ENCODE measurements at places on chromosomes 5 and 9.

DNA sequence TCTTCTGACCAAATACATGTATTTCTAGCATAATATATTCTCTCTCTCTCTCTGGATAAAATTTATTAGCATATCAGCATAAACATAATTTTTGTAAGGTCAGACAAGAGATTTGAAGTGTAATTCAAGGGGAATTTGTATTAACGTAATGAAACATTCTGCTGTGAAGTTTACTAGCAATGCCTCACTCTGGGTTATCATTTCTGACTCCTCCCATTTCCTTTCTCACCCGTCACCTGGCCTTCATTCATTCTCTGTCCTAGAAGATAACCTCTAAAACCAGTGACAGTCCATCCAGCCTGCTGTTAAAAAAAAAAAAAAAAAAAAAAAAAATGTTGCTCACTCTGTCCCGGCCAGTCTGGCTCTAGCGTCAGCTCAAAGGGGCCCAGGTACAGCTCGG, 27.1 kb downstream of the GRAMD2B start:
- peak; percentile 45 for DNase-seq

GRCh38 chr5:1549475-1550030, 25.8 kb upstream of the LPCAT1 start:
- DNase-seq = no peak

- no peak for DNase-seq
Measured at GRCh38 chr5:34511063-34511462, 145.1 kb upstream of the RAI14 start.

DNA sequence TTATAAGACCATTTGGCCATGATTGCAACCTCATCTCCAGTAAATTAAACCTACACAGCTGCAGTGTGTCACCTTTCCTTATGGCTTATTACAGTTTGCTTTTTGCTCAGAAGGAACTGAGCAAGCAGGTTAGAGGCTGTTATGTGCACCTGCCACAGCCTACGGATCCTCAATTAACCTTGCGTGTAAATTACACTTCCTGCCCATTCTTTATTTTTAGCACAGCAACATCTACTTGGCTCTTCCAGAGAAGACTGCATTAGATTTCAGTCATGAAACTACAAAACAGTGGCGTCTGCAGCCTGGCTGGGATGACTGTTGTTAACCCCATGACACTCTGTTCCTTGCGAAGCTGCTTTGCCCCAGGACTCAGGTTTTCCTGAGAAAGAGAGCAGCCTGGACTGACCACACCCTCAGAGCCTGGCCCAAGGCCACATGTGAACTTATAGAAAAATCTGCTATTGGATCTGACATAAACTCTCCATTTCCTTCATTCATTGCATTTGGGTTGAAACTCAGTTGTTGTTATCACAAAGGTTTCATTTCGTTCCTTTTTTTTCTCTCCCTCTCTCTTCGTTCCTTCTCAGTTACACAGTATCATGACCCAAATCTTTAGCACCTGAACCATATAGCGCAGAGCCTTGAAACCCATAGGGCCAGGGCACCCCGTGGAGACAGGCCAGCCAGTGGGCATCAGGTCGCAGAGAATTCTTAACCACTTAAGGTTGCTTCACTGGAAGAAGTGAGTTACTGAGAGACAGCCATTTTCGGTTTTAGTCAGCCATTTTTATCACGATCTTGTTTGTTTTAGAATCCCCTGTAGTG, 138.6 kb downstream of the PALM2AKAP2 start:
- no peak for DNase-seq

GRCh38 chr5:124537107-124537506, 209.3 kb downstream of the ZNF608 start:
- no peak for DNase-seq

DNA sequence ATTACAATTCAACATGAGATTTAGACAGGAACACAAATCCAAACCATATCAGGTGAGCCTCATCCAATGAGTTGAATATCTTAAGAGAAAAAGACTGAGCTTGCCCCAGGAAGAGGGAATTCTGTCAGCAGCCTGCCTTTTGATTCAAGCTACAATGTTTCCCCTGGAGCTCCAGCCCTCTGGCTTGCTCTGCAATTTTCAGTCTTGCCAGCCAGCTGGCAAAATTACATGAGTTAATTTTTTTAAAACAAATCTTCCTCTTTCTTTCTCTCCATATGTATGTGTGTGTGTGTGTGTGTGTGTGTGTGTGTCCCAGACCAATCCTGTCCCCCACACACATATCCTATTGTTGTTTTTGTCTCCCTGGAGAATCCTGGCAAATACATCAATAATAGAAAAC, 313.2 kb downstream of the CDH10 start:
- DNase-seq = no peak

GRCh38 chr9:36847781-36848673, 186.0 kb downstream of the PAX5 start:
- no peak for DNase-seq
